ENCODE measurements at places on chromosomes 16 and 17.

DNA sequence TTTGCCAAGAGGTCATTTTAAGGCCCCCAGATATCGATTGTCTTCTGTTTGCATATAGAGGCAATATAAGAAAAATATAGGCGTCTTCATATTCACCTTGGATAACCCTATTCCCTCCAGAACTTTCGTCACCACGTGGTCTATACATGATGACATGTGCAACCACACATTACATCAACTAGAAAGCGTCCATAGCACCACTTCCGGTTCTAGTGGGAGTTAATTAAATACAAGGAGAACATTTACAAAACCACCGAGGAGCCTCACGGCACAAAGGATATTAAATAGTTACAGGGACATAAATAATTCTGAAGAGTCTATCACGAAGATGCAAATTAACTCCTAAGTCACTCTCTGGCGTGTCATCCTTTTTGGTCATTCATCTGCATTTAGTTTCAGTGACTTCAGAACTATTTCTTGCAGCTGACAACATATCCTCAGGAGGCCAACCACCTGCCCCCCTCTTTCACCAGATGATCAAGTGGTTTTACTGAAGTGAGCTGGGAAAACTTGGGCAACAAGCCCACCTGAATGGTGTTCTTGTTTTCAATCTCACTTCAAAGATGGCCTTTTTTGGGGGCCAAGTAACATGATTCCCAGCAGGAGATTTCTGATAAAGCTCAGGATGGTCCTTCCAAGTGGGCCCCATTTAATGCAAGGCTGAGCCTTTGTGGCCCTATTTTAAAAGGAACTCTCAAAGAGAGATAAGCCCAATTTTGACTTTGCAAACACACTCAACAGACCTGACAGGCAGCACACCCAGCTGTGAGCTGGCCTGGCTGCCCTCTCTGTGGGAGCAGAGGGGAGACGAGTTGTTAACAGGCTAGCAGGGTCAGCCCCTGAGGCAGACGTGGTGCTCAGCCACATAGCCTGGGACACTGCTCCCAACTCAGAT is 15.3 kb downstream of the CMTM3 start:
- no peak for DNase-seq

- DNase-seq = no peak
Observed at GRCh38 chr16:88393571-88393970, 10.8 kb downstream of the ZNF469 start.

- DNase-seq = no peak
Observed at GRCh38 chr17:19270704-19271611, 33.8 kb downstream of the EPN2 start.

DNA sequence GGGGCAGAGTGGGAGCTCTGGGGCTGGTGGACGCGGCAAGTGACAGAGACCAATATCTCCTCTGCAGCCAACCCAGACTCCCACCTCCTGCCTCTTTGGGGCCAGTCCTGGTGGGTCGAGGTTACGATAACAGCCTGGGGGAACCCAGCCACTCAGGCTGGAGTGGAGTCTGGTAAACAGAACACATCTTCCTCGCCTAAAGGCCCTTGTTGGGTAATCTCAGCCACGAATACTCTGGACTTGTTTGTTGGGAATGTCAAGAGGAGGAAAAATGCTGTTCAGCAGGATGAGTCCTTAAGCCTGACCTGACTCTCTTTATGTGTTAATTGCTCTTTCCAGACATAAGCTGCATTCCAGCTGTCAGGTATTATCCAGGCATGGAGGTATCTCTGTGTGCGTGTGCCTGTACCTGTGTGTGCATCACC is 8.0 kb upstream of the SPNS2 start:
- DNase-seq = peak; percentile 44

DNA sequence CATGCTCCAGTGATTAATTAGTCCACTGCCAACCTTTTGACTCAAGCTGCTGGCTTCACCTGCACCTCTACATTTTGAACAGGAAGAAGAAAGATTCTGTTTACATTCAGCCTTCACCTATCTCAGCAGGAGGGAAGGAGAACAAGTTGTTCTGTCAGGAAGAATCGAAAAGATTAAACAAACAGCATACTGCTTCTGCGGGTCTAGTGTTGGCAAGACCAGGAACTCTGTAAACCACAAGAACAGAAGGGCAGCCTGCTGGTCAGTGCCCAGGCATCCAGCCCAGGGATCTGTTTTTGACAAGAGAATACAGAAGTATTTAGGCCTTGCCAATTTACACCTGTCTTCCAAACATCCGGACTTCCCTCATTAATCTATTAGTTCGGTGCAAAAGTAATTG is 189.7 kb downstream of the CHD9NB start:
- DNase-seq = no peak

GRCh38 chr16:65908568-65908967 is 457.9 kb upstream of the CDH5 start:
- DNase-seq = no peak
